ENCODE measurements at places on chromosomes 5 and 9. TPM values are rescaled to one million over a fixed set of nuclear protein-coding genes. Genes with fewer than 3 reads are reported as not detected.
A peak's percentile ranks its signal among the peaks of the same experiment; 100 is the strongest.

DNA sequence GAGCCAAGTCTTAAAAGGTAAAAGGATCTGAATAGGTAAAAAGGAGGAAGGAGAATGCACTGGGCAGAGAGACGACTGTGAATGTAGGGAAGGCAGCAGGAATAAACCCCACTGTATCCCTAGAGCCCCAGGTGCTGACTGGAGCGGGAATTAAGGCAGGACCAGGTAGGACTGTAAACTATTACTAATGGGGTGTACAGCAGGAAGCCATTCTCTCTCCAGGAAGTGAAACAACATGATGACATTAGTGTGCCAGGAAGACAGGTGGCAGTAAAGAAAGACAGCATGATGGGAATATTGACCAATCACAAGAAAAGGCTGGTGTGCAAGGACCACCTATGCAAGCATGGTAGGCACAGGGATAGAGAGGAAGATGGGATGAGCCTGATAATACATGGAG lies 433.0 kb downstream of the DNAH5 start:
- peak; percentile 59 for DNase-seq

GRCh38 chr9:15831384-15831783 lies 278.5 kb downstream of the CCDC171 start:
- DNase-seq, result no peak

GRCh38 chr9:121508415-121508814 lies 8.8 kb upstream of the GGTA1 start:
- DNase-seq, result no peak

GRCh38 chr9:114898741-114899140 lies 31.6 kb downstream of the TNFSF8 start:
- no peak for DNase-seq

Gene NSG2
- total RNA-seq, result not detected
